DND-41 (cell line): ENCODE measurements at places on chromosomes 1 and 21.

DNA sequence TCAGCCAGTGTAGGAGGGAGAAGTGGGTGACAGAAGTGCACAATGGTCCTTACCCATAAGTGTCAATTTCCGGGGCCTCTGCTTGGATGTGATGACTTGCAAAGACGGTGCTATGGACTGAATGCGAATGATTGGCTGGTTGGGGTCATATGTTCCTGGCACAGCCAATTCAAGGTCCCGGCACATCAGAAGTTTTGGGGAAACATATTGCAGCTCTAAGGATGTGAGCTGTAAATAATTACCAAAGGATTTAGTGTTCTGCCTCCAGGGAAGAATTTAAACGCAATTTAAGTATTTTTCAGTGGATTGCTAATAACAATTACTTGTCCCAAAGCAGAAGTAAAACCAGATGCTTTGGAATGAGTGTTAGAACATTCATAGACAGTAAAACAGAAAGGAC, 26.9 kb upstream of the EXOSC10 start:
- DNase-seq, result no peak

GRCh38 chr21:42581993-42582786, 68.5 kb downstream of the SLC37A1 start:
- DNase-seq, result no peak

DNA sequence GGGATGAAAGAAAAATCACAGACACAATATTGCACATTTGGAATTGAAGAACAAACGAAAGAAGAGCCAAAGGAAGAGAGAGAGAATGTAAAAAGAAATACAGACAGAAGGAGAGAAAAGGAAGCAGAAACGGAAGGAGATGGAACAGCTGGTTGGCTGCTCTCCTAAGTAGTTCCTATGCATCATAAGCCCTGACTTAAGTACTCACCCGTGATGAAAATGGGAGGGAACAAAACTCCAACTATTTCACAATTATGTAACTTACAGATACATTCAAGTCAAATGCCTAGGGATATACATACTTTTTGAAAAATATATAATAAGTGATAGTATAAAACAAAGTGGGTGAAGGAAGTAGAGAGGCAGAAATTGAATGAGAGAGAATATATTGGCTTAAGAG, 88.5 kb downstream of the TTLL7 start:
- DNase-seq, result no peak

GRCh38 chr1:41629571-41629970, 145.1 kb upstream of the EDN2 start:
- DNase-seq, result no peak

DNA sequence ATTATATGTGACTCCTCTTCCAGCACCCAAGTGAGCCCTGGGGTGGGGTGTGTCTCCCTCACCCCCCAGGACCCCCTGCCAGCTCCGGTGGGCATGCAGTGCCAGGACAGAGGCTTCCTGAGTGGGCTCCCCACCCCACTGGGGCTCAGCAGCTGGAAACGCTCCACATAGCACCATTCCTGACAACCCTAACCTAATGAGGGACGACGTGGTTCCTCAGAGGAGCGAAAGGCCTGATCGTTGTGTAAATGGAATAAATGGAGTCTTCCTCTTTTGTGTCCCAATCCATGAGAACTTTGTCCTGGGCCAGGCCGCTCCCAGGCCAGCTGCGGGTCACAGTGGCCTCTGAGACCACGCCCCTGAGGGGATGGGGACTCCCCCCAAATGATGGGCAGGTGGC, 1.8 kb upstream of the TSPEAR start:
- no peak for DNase-seq

- DNase-seq, result no peak
Observed at GRCh38 chr1:9059891-9060744, 9.3 kb downstream of the SLC2A5 start.

DNA sequence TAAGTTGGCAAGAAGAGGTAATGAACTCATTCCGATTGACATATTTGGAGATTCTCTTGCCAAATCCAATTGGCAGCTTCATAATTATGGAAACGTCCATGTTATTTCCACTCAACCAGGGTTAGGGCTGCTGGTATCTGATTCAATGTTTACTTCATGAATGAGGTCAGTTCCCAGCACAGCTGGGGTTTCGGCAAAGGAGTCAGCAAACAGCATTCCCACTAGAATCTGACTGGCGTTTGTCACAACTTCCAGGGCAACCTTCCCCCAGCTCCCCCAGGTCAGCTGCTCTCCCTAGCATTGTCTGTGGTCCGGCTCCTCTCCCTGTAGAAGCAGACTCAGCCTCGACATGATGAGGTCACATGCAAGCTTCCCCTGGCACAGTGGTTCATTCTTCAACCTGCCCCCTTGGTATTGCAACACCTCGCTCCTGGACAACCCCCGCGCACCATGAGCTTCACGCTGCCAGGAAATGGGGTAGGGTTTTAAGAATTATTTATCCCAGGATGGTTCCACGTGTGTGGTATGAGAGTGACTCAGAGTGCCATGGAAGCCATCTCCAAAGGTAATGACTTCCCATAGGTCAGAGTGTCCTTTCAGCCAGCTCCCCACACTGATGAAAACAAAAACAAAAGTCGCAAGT, 100.7 kb upstream of the SLC25A33 start:
- DNase-seq, result no peak

GRCh38 chr1:3102641-3103040, 33.6 kb downstream of the PRDM16 start:
- no peak for DNase-seq

DNA sequence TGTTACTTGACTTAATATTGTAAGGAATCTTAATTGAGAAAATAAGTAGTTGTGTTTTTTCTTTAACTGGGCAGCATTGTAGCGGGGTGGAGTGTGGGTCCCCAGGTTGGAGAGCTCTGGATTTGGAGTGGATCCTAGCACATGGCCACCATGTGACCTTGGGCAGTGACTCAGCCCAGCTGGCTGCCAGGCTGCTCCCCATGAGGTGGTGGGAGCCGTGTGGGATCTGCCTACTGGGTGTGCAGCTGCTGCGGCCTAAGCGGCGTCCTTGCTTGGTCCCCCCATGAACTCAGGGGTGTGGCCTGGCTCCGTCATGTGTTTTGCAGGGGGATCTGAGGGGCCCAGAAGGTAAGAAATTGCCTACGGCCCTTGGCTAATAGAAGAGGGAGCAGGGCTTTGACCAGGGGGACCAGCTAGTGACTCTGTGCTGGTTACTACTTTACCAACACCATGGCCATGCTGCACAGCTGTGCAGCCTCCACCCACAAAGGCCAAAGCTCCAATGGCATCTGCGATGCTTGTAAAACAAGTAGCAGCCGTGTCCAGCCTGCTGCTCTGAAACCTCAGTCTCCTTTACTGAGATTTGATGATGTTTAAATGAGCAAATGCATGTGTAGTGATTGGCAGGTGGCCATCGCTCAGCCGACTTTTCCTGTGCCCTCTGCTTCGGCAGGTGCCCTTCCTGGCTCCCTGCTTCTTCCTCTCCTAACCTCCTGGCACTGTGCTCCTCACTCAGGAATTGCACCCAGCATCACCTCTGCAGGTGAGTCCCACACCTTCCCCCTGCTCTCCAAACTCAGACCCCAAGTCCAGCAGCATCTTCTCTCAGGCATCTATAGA, 68.3 kb downstream of the ADARB1 start:
- DNase-seq, result no peak

DNA sequence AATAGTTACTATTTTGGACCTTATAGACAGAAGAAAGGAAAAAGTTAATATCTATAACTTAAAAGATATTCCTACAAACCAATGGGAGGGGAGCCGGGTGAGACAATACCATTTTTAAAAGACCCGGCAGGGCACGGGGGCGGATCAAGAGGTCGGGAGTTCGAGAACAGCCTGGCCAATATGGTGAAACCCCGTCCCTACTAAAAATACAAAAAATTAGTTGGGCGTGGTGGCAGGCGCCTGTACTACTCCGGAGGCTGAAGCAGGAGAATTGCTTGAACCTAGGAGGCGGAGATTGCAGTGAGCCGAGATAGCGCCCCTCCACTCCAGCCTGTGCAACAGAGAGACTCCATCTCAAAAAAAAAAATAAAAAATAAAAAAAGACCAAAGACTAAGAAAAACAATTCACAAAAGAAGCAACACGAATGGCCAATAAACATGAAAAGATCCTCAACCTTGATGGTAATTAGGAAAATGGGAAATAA, 1.2 kb upstream of the PSMB2 start:
- DNase-seq, result peak; percentile 26

- no peak for DNase-seq
Observed at GRCh38 chr21:31750843-31751242, 18.9 kb upstream of the SCAF4 start.

- DNase-seq, result no peak
Observed at GRCh38 chr1:51285055-51285454, 45.3 kb downstream of the TTC39A start.

- no peak for DNase-seq
Observed at GRCh38 chr1:112528076-112528475, 19.3 kb downstream of the WNT2B start.

GRCh38 chr1:22380024-22380785, 71.4 kb upstream of the ZBTB40 start:
- DNase-seq, result no peak

DNA sequence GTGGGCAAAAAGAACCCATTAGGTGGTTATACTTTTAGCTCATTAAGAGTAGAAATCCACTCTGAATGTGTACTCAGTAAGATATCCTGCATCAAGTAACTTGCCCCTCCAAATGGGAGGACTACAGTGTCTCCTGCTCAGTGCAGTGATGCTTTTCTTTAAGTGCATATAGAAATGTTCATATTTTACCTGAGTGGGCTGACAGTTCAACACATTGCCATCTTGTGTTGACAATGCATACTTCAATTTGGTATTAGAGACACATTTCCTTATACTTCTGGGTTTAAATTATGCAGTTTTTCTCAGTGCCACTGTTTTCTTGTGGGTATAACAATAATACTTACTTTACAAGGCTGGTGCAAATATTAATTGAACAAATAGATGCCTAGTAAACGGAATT, 318.6 kb upstream of the TMPRSS15 start:
- no peak for DNase-seq

DNA sequence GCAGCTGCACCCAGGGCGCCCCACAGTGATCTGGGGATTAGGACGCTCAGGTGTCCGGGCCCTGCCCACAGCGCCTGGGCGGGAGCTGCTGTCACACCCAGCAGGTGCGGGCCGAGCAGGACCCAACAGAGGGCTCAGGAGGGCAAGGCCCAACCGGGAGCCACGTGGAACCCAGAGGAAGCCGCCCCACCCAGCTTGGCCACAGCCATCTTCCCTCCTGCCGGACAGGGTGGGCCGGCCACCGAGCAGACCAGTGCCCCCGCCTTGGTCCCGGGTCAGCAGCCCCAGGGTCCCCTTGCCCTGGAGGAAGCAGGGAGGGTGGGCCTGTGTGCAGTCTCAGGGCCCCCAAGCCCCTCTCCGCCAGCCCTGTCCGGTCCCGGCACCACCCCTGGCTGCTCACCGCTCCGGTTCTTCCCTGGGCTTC, 6.3 kb upstream of the TTLL10 start:
- no peak for DNase-seq

DNA sequence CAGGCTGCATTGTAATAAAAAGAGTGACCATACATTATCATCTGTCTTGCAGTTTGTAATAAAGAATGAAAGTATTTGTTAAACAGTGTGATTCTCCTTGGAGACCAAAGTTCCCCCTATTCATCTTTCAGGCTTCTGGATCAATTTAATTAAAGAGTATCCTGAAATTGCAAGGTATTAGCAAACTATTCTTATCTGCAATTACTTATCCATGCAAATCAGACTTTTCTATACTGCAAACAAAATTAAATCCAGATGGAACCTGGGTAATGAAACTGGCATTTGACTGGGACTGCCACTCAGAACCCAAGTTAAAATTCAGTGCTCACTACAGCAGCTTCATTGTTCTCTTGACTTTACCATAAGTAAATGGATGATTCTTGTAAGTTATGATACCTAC, 37.1 kb downstream of the JAK1 start:
- no peak for DNase-seq

DNA sequence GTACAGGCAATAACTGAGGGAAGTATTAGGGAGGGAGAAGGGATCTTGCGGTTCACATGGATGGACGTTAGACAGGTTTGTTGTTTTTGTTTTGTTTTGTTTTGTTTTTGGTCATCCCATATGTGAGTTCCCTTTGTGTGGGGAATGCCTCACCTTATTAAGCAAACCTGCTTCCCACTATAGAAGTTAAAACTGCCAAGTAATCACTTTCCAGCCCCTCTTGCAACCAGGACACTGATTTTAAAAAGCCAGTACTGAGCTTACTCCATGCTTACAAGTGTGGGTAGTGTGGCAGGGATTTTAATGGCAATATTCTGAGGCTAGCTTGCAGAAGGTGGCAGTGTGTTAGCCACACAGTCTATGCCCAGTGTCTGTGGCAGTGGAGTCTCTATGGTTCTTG, 26.5 kb downstream of the SPATA45 start:
- DNase-seq, result no peak

DNA sequence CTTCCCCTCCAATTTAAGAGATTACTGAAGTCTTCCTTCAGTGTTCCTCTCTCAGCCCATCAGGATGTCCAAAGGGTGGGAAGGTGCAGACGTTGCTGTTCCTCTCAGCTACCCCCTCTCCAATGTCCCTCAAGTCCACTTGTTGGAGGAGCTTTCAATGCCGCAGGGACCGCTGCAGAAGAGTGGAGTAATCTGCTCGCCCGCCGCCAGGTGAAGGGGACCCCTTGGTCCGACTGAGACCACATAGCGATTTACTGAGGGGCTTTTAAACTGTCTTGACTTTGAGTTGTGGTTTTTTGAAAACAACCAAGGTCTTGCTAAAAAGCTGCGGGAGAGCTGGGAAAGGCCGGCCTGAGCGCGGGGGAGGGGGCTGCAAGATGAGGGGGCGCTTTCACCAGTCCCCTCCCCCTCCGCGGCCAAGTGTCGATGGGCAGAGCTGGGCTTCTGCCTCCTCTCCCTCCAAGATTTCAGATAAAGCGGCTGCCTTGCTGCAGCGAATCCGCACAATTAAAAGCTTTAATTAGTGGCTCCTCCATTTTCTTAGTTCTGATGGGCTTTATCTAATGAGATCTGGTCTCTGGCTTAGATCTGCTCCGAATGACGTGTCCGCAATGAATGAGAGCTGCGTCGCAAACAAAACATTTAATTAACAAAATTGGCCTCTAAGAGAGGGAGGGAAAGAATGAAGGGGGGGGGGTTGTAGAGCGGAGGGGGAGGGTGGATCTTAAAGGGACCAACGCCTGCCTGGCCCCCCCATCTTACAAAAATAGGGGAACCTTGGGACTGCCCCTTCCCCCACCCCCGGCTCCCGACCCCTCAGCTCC, 5.9 kb downstream of the LMO4 start:
- no peak for DNase-seq
